ENCODE measurements at places on chromosomes 6 and 20.
A peak's percentile ranks its signal among the peaks of the same experiment; 100 is the strongest.

DNA sequence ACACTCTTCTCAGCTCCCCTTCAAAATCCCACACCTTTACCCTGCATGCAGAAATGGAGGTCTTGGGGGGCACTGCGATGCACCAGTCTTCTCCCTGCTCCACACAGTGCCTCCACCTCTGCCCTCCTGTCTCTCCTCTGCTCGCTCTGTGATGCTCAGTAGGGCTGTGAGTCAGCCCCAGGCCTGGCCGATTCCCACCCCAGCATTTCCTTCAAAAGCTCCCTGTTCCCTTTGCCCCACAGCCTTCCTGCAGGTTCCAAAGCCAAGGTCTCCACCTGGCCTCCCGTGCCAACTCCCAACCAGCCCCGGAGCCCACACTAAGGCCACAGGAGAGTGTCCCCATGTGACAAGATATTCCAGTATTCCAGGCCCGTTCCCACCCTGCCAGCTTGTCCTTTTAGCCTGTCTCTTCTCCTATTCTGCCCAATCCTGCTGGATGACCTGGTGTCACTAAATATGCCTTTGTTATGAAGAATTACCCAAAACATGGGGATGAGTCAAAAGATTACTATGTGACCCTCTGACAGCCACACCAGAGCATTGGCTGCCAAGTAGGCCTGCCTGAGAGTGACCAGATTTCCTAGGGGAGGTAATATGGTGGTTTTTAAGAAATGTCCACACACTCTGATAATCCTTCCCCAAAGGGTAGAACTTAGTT is 118.9 kb upstream of the NXT1 start:
- DNase-seq = peak; percentile 10

DNA sequence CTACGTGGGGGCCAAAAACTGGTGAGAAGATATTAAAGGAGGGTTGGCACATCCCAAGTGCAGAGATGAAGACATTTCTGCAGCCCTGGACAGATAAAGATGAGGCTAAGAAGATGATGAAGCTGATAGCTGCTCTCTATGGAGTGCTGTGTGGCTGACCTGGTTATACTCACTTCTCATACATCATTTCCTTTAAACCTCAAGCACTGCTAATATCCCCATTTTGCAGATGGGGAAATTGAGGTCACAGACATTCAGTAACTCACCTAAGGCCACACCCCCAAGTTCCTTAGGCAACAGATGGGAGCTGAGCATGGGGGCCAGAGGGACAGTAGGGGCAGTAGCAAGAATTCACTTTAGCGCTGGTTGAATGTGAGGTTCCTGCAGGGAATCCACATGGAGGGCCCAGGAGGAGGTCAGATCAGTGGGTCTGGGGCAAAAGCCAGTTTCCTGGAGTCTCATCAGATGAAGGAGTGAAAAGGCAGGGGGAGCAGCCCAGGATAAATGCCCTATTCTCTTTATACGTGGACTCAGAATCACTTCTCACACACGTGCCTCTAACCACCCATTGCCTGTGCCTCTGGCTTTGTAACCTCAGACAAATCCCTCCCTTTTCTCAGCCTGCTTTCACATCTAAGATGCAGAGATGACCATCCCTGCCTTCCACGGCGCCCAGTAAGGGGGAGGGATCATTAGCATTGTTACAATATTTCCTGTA is 125.8 kb downstream of the NFATC2 start:
- DNase-seq = no peak

- no peak for DNase-seq
These were observed 105.8 kb upstream of the TRAF3IP2 start for GRCh38 chr6:111711476-111711875.

DNA sequence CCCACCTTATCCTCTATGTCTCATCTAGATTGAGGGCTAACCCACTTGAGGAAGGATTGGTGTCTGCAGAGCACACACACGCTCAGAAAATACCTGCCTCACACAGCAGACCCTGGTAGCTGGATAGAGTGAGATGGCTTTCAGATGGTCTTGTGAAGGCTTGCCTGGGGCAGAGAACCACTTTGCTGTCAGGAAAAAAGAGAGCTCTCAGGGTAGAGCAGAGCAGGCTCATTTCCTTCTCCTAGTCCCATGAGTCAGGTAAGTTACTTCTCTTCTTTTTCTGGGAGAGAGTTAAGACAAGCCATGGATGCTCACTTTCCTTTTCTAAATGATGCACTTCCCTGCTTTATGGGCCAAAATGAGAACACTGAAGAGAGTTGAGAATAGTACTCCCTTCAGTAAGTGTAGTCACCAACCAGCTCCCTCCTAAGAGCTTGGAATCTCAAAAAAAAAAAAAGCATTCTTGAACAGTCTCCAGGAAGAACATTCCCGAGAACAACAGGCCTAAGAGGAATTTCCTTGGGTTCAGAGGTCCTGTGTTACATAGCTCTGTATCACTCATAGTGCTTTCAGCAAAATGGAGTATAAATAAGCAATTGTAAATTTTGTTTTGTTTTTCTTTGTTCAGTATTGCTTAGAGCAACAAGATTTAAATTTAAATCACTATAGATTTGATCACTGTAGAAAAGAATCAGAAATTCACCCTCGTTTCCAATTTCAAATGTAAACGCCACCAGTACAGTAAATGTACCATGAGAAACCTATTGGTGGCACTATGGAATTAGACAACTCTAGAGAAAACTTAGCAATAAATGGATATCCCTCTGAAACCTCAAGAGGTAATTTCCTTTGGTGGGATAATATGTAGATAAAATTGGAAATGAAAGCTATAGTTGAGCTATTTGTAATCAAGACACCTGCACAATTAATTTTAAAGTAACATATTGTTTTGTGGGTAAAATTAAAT is 530.3 kb downstream of the RFPL4B start:
- peak; percentile 96 for DNase-seq

- no peak for DNase-seq
These were observed 106.9 kb downstream of the PRL start for GRCh38 chr6:22189946-22190345.
